ENCODE measurements at places on chromosomes 5 and 9. TPM values are rescaled to one million over a fixed set of nuclear protein-coding genes. Genes with fewer than 3 reads are reported as not detected.

The QRFP gene
- 0.51 TPM for polyA plus RNA-seq

DNA sequence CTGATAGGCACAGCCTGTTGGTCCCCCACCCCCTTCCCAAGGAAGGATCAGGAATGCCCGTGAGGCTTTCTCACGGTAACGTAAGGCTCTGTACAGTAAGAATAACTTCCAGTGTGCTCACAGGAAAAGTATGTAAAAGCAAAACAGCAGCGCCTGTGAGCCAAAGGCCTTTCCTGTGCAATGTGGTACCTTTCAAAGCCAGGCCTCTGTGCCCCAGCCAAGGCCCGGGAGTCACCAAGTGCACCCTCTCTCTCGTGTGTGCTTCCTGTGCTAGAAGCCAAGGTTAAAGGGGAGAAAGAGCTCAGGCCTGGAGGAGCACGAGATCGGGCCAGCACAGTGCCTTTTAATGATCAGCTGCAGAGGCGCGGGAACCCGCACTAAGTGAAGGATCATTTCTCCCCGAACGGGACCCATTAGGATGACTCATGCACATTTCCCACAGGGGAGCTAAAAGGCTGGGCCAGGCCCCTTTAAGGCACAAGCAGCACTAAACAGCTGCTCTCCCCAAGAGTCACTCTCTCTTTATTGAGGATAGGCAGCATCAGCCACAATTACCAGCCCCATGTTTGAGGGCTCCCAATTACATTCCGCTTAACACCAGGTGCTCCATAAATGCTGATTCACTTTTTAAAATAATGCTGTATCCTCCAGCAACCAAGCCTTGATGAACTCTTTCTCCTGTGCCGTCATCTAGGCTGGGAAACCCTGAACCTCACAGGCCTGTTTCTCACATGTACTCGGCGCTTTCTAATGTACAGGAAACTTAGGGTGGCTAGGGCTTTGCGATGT, 42.8 kb downstream of the SHB start:
- peak; percentile 42 for DNase-seq

DNA sequence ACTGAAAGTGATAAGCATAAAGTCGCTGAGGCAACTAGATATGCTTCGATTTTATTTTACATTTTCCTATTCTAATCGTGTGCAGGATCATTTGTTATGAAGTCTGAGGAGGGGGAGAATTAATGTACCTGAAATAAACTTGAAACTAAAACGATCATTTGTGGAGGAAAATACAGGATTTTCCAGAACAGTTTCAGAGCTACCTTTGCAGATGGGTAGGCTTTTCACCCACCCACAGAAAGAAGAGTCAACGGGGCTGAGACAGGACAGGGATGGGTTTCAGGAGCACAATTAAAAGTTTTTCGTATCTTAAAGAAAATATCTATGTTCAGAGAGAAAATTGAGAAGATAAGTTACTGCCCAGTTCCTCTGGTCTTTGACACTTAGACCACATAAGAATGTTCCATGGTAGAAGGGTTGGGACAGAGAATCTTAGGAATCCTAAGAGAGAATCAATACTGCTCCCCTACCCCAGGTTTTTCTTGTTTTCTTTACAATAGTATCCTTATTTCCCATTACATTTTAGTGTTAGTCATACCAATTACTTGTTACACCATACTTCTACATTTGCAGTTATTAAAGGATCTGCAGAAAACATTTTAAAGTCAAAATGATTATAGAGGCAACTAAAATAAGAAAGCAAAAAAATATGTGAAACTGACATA, 211.4 kb downstream of the DEPDC1B start:
- no peak for DNase-seq

GRCh38 chr9:81079055-81079454, 610.3 kb downstream of the TLE1 start:
- no peak for DNase-seq
